ENCODE measurements at places on chromosomes 7 and 10.

DNA sequence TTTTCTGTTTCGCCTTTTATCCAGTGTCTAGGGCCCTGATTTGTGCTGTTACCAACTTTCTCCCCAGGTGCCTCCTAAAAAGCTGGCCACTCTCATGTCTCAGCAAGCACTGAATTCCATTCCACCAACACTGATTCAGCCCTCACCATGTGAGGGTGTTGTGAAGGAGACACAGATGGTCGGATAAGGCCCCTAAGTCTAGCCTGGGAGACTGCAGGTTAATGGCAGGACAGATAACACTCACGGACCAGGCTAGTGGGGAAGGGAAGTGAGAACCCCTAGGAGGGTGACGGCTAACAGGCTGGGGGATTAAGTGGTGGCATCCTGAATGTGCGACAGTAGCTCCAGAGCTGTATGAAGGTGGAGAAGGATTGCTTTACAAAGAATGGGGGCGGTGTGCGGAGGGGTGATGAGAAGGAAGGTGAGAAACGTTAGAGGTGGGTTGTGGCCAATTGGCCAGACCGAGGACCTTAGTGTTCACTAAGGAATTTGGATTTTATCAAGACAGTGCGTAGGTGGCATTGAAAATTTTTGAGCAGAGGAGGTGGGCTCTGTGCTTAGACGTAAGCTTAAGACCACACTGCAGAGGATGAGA lies 3.8 kb upstream of the DUSP5 start:
- DNase-seq, result no peak

DNA sequence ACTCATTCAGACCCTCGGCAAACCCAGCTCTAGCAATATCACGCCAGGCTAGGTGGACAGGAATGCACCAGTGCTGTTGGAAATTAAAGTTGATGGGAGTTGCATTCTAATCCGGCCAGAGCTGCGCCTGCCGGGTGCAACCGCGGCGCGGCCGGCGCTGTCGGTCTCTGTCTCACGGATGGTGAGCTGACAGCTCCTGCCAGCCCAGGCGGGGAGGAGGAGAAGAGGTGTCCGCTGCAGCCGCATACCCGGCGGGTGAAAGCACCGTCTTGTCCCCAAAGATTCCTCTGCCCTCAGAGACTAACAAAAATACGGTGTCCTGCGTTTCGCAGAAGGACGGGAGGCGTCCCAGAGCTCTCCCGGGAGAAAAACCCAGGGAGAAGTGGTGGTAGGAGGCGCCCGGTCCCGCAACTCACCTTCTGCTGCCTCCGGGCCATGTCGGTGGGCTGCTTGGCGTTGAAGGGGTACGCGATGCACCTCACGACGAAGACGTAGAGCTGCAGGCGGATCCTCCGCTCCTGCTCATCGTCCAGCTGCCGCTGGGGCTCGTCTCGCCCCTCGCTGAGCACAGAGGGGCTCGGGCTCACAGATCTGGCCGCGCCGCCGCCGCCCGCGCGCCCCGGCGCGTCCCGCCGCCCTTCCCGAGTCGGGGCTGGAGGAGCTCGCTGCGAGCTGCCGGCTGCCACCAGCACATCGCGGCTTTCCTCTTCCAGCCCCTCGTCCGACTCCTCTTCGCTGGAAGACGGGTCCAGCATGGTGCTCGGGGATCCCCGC lies 490 bp downstream of the CADPS2 start:
- no peak for DNase-seq

GRCh38 chr10:102633848-102634247 lies 10.4 kb upstream of the TRIM8 start:
- no peak for DNase-seq

DNA sequence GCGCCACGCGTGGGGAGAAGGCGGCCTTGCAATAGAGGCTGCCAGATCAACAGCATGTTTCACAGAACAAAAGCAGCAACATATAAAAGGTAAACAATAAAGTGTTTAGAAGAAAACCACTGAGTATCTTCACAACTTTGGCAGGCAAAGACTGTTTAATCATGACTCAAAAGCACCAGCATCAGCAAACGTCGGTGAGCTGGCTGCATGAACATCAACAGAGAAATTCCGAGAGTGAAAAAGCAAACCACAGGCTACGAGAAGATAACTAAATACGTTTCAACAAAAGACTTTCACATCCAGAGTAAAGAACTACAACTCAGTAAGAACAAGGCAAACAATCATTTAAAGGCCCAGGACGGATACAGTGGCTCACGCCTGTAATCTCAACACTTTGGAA lies 172.0 kb downstream of the MAD1L1 start:
- DNase-seq, result no peak

DNA sequence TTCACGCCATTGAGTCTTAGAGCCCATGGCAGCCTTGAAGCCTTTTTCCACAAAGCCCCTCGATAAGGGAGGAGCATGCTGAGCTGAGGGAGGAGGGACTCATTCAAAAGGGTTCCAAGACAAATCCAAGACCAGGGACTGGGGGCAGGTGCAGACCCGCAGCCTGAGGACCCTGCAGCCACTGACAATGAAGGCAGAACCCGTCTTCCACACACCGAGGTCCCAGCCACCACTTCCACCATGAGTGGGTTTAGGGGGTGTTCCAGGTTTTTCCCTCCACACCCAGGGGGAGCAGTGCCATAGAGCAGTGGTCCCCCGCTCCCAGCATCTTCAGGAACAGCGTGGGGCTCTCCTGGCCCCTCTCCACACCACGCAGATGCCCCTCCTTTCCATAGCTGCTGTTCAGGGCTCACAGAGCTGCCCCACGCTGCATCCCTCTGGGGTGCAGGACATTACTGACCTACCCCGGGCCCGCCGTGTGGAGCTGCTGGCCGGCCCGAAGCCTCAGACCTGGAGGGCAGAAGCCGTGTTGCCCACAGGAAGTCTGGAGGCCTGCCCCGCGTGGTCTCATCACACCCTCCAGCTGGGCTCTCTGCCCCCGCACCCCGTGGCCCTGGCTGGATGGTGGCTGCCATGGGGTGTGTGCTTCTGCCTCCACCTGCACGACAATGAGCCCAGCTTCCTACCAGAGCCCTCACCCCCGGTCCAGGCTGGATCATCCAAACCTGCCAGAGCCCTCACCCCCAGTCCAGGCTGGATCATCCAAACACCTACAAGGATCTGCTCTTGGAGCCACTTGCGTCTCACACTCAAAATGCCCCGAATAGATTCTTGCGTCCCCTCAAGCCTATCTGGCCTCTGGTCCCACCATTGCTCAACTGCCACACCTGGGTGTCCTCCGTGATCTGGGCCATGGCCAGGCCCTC lies 220.0 kb upstream of the TCERG1L start:
- DNase-seq, result no peak

- DNase-seq, result no peak
These were observed 23.7 kb upstream of the IGF2BP3 start for GRCh38 chr7:23494009-23494408.

DNA sequence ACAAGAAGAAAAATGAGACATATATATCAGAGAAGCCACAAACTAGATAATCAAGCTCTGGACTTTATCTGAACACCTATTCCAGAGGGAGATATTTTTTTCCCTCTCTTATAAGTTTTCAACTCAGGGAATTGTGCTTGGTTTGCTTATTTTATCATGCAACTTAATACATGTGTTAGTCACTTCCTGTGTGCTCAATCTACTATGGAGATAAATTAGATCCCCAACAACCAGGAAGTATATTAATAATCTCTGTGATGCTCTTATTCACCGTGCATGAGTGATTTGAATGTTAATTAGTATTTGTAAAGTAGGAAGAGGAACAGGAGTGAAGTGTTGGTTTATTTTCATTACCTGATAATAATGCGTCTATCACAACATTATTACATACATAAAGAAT lies 38.8 kb upstream of the ZNF365 start:
- DNase-seq, result no peak

DNA sequence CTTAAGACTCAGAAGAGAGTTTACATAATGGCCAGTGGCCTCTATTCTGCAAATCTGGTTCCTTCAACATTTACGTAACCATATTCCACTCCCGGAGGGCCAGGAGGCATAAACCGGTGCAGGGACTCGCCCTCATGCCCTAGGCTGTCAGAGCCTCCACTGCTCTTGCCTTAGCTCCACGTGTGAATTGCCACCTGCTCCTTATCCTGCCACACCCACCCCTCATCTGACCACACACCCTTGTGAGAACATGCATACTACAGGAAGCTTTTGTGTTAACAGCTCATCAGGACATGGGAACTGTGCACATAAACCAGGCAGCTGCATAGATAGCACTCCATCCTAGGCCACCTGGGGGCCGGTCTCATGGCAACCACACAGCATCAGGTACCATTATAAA lies 146.7 kb upstream of the PFKP start:
- DNase-seq, result no peak

DNA sequence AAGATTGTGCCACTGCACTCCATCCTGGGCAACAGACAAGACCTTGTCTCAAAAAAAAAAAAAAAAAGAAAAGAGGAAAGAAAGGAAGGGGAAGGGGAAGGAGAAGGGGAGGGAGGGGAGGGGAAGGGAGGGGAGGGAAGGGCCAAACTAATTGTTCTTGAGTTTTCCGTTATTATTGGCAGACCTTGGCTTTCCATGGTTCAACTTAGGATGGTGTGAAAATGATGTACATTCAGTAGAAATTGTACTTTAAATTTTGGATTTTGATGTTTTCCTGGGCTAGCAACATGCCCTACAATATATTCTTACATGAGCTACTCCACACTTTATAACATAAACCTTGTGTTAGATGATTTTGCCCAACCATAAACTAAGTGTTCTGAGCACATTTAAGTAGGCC lies 1.2 kb upstream of the TMEM72 start:
- no peak for DNase-seq

DNA sequence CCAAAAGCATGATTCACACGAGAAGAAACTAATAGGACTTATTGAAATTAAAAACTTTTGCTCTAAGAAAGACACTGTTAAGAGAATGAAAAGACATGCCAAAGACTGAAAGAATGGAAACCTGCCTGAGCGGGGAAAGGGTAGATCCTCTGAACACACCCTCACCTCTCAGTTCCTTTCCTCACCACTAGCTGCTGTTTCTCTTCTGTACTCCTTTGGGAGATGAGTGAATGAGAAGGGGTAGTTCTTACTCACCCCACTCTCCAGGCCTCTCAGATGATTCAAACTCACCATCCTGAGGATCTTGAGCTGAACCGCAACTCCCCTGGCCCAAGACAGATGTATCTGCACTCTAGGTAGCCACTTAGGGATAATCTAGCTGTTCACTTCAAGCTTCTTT lies 41.9 kb downstream of the IQUB start:
- DNase-seq, result no peak

DNA sequence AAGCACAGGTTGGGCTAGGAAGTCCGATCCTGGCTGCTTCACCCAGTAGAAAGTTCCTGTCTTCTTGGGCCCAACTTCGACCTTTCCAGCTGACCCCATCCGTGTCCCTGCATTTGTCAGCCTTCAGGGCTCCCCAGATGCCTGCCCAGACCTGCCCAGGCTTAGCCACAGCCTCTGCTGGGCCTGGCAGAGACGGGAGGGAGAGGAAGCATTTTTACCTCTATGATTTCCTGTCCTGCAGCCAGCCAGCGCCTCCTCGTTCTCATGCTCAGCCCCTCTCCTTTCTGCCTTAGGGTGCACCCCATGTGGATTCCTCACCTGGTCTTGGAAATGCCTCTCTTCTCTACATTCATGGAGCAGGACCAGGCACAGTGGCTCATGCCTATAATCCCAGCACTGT lies 3.7 kb downstream of the METTL27 start:
- no peak for DNase-seq

GRCh38 chr7:64839910-64840309 lies 45.7 kb downstream of the ZNF138 start:
- DNase-seq, result no peak

DNA sequence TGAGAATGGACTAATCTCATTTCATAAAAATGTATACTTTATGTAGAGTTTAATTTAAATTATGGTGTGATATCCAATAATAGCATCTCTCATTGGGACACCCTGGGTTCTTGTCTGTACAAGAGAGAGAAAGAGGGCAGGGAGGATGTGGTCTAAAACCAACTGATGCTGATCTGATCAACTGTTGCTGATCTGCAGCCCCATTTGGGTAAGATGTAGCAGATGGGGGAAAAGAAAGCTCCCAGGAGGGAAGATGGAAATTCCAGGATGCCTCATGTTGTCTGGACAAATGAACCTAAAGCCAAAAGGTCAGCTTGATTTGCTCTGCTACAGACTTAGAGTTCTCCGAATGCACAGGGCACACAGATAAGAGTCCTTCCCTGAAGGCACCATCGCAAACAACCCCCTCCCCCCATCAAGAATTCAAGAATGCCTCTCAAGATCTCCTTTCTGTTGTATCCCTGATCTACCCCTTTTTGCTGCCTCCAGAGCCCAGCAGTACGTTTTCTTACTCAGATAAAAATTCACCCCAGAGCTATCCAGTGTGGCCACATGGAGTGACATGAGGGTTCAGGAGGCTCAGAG lies 171.4 kb upstream of the INHBA start:
- no peak for DNase-seq

DNA sequence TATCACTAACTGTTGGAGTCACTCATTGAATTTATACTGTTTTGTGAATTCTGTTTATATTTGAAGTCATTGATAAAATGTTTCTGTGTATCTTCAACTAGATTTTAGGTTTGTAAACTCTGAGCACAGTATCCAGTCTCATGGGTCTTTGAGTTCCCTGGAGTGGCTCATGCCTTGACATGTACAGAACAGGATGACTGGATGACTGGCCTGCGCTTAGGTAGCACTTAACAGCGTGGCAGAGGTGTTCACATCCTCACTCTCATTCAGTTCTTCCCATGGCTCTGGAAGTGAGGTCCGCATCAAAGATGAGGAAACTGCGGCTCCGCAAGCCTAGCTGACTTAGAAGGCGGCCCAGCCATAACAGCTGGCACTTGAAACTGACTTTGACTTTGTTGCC lies 576.9 kb downstream of the SUGCT start:
- no peak for DNase-seq

DNA sequence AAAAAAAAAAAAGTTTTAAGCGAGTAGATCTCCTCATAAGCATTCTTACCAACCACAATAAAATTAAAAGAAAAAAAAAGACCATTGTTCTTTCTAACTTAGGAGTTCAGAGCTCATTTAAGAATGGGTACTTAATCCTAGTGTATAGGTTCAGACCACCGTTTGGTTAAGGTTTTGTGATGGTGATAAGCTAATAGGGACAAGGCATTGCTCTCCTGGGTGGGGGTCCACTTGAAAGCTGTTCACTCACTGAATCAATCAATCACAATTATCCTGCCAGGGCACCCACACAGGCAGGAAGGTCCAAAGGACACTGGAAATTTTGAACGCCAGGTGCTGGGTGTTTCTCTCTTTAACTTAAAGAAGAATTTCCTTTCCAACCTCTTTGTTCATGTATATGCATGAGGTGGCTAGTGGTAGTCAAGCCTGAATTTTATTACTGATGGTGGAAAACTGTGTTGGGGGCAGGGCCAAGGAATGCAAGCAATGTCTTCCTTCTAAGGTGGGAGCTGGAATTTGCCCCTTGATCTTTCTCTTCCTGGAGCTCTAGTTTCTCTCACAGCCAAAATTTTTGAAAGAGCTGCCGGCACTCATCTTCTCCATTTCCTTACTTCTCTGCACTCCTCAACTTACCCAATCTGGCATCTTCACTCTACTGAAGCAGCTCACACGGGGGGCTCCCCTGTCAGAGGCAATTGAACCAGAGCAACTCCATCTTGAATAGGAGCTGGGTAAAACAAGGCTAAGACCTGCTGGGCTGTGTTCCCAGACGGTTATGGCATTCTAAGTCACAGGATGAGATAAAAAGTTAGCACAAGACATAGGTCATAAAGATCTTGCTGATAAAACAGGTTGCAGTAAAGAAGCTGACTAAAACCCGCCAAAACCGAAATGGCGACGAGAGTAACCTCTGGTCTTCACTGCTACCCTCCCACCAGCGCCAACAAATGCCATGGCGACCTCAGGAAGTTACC lies 7.5 kb upstream of the FAM131B start:
- no peak for DNase-seq
